ENCODE measurements at places on chromosomes 6 and 20.

DNA sequence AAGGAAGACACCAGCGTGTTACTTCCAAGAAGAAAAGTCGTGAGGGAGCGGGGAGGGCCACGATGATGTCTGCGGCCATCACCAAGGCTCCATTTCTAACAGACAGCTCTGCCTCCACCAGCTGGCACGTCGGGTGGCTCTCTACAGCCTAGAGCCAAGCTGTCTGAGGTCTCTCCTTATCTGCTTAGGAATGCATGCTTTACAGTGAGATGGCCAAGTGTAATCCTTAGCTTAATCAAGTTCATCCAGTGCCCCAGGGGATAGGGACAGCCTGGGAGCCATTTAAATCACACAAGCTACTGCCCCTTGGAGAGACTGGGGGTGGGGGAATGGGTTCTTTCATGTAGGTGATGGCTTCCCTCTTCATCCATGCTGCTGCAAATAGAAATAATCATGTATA, 213.8 kb upstream of the CST7 start:
- no peak for DNase-seq

DNA sequence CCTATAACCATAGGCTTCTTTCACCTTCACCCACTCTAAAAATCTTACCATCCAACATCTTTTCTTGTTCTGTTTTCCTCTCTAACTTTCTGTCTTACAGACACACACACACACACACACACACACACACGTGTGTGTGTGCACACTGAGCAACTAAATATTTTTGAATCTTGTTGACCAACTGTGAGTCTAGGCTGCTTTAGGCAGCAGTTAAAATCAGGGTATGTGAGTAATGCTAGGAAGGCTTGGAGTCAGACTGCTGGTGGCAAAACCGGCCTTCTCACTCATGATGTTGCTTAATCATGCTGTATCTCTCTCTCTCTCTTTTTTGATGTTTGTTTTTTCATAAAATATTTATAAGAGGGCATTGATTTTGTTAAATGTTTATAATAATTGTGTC, 103.1 kb upstream of the TBX18 start:
- DNase-seq = no peak

DNA sequence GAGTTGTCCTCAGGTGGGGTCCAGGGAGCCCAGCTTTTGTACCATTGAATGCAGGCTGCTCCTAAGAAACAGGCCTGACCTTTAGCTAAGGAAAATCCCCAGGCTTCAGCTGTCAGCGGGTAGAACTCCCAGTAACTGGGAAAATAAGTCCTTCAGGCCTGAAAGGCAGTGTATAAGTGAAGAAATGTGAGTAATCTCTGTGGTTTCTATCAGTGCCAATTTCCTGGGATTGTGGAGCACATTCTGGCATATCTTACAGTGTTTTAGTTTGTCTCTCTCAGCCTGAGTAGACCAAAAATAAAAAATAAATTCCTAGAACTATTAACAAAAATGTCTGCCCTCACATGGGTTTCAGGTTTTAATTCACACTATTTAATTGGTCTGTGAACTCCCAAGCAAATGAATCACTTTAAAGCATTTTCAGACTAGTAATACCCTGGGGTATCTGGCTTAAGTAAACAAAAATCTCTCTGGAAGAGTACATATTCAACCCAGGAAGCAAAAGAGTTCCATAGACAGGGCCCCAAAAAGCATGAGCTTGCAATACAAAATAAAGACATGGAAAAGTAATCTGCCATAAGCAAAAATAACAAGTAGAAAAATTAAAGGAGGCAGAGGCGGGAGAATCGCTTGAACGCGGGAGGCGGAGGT, 566.2 kb upstream of the NOX3 start:
- DNase-seq = no peak

DNA sequence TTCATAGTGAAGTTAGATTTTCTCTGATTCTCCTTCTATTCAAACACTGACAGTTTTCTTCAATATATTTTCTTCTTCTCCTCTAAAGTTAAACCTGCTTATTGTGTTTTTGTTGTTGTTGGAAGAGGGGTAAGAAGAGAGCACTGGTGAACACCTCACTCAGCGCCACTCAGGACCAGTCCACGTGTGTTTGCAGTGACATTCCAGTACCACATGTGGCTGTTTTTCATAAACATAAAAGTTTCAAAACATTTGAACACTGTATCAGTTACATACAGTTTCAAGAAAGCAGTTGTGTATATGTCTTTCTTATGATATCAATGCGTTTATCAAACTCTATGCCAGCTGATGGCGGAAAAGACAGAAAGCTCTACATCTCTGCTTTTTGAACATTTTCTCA, 86.7 kb downstream of the HMGCLL1 start:
- no peak for DNase-seq

- peak; percentile 59 for DNase-seq
Observed at GRCh38 chr6:122491919-122492555, 20.4 kb upstream of the SERINC1 start.

GRCh38 chr6:57159127-57159526, 13.0 kb upstream of the BAG2 start:
- no peak for DNase-seq

GRCh38 chr6:19795211-19795610, 42.0 kb upstream of the ID4 start:
- no peak for DNase-seq

- DNase-seq = no peak
Observed at GRCh38 chr6:82264824-82265223, 17.3 kb upstream of the IBTK start.

DNA sequence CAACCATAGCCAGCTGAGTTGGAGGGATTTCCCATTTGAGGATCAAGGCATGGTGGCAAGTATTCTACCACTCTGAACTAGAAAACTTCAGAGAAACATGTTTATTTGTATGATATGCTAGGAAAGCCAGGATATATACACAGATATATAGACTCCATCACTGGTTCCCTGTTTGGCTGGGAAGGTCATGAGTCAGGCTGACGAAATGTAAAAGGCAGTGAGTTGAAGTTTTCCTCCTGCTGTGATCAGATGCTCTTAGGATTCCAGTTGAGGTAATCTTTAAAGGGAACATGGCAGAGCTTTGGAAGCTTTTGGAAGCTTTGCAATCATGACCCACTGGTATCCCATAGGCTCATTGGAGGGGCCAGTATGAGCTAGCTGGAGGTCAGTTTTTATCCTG, 1369.1 kb downstream of the EPHA7 start:
- DNase-seq = no peak

GRCh38 chr6:160256445-160256844, 2.2 kb downstream of the SLC22A2 start:
- DNase-seq = no peak

DNA sequence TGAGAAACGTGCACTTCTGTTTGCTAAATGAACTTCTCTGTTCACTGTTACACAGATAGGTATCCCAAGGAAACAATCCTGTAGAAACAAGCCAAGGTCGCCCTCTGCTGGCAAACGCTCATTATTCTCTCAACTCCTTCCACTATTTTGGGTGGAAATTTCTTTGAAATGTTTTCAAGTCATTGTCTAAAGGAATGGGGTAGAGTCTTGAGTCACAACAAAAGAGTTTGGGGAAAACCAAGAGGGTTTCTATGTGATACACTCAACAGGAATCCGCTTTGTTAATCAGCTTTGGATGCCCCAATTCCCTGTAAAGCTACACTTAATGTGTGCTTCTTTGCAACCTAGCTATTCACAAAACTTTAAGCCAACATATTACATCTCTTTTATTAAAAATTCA, 4.6 kb upstream of the RAE1 start:
- peak; percentile 66 for DNase-seq

GRCh38 chr6:91822581-91822980, 1235.7 kb upstream of the MAP3K7 start:
- DNase-seq = no peak

DNA sequence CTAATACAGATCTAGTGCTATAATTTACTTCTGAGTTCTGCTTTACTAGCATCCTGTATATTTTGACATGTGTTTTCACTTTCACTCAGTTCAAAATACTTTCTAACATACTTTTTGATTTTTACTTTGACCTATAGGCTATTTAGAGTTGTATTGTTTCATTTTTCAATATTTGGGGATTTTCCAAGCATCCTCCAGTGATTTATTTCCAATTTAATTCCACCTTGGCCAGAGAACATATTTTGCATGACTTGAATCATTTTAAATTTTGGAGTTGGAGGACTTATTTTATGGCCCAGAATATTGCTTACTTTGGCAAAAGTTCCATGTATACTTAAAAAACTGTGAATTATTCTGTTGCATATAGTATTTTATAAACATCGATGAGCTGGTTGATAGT, 1215.6 kb upstream of the MAP3K7 start:
- DNase-seq = no peak

DNA sequence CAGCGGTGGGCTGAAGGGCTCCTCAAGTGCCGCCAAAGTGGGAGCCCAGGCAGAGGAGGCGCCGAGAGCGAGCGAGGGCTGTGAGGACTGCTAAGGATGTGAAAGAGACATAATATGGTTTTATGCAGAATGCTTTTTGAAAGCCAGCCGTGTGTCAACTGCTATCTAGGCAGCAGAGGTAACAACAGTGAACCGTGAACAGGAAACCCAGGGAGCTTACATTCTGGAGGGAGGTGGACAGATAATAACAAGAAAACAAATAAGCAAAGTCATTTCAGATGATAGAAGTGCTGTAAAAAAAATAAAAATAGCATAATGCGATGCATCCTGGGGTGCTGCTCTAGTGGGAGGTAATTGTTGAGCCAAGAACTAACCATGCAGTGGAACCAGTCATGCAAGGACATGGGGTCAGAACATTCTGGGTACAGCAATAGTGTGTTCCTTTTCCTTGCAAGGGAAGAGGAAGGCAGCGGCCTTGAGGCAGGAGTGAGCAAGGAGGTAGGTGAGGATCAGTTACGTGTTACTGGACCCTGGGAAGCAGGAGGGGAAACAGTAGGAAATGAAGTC, 134.4 kb upstream of the TMEM170B start:
- no peak for DNase-seq

DNA sequence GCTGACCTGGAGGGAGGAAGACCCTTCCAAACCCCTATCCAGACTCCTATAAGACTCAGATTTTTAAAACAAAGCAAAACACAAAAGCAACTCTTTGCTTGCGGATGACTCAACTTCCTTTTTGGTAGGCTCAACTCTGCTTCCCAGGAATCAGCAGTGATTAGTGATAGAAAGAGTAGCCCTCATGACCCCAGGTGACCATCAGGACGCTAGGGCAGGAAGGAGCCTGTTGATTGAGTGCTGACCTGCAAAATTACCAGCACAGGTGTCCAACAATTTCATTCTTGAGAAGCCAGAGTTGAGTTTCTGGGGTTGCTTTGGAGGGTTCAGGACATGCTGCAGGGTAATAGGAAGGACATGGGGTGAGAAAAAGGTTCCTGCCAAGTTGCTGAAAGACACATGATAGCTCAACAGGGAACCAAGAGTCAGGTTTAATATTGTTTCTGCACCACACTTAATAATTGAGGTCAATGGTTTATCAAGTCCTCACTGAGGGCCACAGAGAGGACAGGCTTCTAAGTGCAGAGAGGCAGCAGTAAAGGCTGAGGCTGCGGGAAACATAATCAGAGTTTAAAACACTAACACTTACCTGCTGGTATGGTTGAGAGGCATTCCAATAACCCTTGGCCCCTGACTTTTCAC, 67.4 kb upstream of the BMP2 start:
- no peak for DNase-seq

DNA sequence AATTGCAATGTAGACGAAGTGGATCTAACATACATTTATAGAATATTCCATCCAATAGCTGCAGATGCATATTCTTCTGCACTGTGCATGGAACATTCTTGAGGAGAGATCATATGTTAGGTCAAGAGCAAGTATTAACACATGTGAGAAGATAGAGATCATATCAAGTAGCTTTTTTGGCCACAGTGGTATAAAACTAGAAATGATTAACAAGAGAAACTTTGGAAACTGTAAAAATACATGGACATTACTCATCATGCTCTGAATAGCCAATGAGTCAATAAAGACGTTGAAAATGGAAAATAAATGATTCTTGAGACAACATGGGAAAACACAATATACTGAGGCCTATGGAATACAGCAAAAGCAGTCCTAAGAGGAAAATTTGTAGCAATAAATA, 94.2 kb downstream of the STXBP5 start:
- no peak for DNase-seq

- no peak for DNase-seq
Observed at GRCh38 chr6:149108749-149109100, 208.8 kb upstream of the TAB2 start.

DNA sequence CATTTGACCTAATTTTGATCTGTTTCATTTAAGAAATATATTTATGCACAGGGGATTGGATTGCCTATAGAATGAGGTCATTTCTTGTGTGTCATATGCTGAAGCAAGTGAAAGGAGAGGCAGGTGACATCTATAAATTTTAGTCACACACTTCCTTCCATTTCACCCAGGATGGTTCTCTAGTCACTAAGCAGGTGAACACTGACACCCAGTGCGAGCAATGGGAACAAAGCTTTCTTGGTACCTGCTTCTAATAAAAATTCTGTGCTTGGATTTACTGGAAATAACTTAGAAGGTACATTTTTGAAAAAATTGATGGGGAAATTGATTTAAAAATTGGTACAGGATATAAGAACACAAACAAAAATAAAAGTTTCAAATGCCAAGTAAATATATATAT, 66.9 kb upstream of the MC3R start:
- no peak for DNase-seq

GRCh38 chr6:3263096-3263495, 4.3 kb downstream of the PSMG4 start:
- no peak for DNase-seq

GRCh38 chr20:63295422-63295821, 2.4 kb downstream of the COL20A1 start:
- DNase-seq = no peak

GRCh38 chr20:10454151-10454750, 19.1 kb downstream of the SLX4IP start:
- no peak for DNase-seq

GRCh38 chr20:17683218-17684076, 1.4 kb upstream of the RRBP1 start:
- DNase-seq = no peak

DNA sequence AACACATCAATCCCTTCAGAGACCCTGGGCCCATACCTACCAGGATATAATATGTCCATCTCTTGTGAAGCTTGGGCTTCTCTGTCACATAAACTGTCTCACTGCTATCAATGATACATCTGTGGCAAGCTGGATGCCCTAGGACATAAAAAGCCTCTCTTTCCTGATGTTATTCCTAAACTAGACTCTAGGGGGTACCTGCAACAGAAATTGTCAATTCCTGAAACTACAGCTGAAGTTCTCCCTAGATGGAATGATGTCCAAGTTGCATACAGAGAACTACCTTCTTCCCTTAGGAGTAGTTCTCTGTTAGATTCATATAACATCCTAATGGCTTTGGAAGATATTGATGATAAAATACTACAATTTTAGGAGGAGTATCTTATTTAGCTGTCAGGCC, 35.8 kb downstream of the TBX18 start:
- DNase-seq = no peak

Measured in stimulated activated CD4-positive, alpha-beta T cell treated with anti-CD3 and anti-CD28 coated beads, Interleukin-12 subunit alpha, Interleukin-12 subunit beta, amount 100 ng/mL, for 4 hours (primary cell).